Activated CD8-positive, alpha-beta T cell treated with anti-CD3 and anti-CD28 coated beads for 36 hours (primary cell): ENCODE measurements at places on chromosomes 1 and 21. TPM values are rescaled to one million over a fixed set of nuclear protein-coding genes. Genes with fewer than 3 reads are reported as not detected.

Gene CNTN2
- total RNA-seq, result not detected

Gene CCDC27
- not detected for total RNA-seq

Gene ACKR1
- total RNA-seq, result not detected

Gene GJC2
- total RNA-seq, result 3.4 TPM

Gene C21orf58
- 25.2 TPM for total RNA-seq

Gene GPA33
- not detected for total RNA-seq

Gene NLRP3
- total RNA-seq, result 3.2 TPM

Gene EDN2
- not detected for total RNA-seq

Gene ST6GALNAC3
- 2.7 TPM for total RNA-seq

Gene TRIM17
- 2.7 TPM for total RNA-seq

Gene KRTAP13-4
- total RNA-seq, result not detected

Gene TBX19
- total RNA-seq, result 1.5 TPM

Gene CGN
- total RNA-seq, result 1.9 TPM

Gene TINAGL1
- not detected for total RNA-seq

Gene ASAP3
- total RNA-seq, result 0.74 TPM

Gene MRPS14
- total RNA-seq, result 42.1 TPM

Gene LDLRAD1
- total RNA-seq, result not detected

Gene UBE2G2
- total RNA-seq, result 113 TPM

Gene LCE2C
- total RNA-seq, result not detected

Gene ATXN7L2
- 11.2 TPM for total RNA-seq

Gene MPZ
- 3.3 TPM for total RNA-seq

Gene WNT4
- not detected for total RNA-seq

Gene S100A9
- total RNA-seq, result not detected

Gene KRTAP19-1
- total RNA-seq, result not detected

Gene C1orf74
- total RNA-seq, result 3.0 TPM

Gene SLC26A9
- not detected for total RNA-seq

Gene OLIG1
- not detected for total RNA-seq

Gene SPRR1A
- not detected for total RNA-seq

Gene NOS1AP
- 0.18 TPM for total RNA-seq

Gene PTGS2
- 0.09 TPM for total RNA-seq

Gene HEATR1
- total RNA-seq, result 80.9 TPM

Gene SPRR2B
- not detected for total RNA-seq

Gene RNF186
- total RNA-seq, result not detected

Gene ABCG1
- total RNA-seq, result 12.1 TPM

Gene C1QC
- not detected for total RNA-seq

Gene KRTAP13-3
- total RNA-seq, result not detected

Gene HSD3B1
- not detected for total RNA-seq

Gene OR14A2
- total RNA-seq, result not detected

Gene NEGR1
- total RNA-seq, result not detected

Gene CCT8
- 474 TPM for total RNA-seq

Gene OR2L3
- total RNA-seq, result not detected

Gene FAM151A
- not detected for total RNA-seq

Gene PPM1J
- 2.8 TPM for total RNA-seq

Gene USH2A
- not detected for total RNA-seq

Gene PEAR1
- total RNA-seq, result not detected

Gene ZNF648
- not detected for total RNA-seq
